ENCODE measurements at places on chromosomes 11 and 22.

GRCh38 chr11:10750838-10751580 is at the start of gene CTR9:
TSS of gene CTR9 (plus strand) at chr11:10751246. CDS start at chr11:10751413, 167 bp downstream.
- DNase-seq = peak; percentile 94

DNA sequence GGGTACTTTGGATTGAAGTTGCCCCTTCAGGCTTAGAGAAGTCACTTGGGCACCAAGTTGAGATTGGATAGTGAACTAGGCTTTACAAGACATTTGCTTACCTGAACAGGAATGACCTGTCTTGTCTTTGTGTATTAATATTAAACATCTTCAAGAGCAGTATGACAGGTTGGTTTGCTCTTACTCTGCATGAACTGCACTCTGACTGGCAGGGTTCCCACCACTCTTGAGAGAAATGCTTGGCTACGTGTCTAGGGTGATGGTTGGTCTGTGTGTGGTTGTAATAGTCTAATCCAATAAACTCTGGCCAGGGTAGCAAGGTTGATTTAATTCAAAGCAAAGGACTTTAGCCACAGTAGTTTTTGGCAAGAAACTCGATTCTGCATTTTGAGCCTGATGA is 20.1 kb upstream of the SPTBN2 start:
- no peak for DNase-seq

GRCh38 chr11:19352771-19353160 is 112.0 kb upstream of the E2F8 start:
- no peak for DNase-seq

DNA sequence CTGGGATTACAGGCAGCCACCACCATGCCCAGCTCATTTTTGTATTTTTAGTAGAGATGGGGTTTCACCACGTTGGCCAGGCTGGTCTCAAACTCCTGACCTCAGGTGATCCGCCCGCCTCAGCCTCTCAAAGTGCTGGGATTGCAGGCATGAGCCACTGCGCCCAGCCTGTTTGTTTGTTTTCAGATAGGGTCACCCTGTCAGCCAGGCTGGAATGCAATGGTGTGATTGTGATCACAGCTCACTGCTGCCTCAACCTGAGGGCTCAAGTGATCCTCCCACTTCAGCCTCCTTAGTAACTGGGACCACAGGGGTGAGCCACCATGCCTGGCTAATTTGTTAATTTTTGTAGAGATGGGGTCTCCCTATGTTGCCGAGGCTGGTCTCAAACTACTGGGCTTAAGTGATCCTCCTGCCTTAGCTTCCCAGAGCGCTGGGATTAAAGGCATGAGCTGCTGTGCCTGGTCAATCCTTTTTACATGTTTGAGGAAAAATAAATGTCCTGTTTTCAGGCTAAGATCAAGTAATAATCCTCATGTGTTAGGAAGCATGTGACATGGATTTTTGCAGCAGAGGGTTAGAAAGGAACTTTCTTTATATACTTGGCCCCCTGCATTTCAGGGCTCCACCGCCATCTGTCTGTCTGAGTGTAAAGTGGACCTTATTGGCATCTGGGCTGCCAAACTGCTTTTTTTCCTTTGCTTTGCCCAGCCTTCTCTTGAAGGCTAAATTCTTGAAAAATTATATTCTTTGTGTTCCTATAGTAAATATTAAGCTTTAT is 4.8 kb upstream of the SLC3A2 start:
- DNase-seq = no peak

- DNase-seq = no peak
Measured at GRCh38 chr11:1082728-1083620, 8.3 kb downstream of the MUC2 start.

- DNase-seq = no peak
Measured at GRCh38 chr11:36065436-36065835, 121.6 kb downstream of the LDLRAD3 start.

- DNase-seq = no peak
Measured at GRCh38 chr11:46270684-46271083, 6.8 kb upstream of the CREB3L1 start.

Measured in adrenal gland (tissue), 19 donors.